ENCODE measurements at places on chromosomes 2 and 18.

DNA sequence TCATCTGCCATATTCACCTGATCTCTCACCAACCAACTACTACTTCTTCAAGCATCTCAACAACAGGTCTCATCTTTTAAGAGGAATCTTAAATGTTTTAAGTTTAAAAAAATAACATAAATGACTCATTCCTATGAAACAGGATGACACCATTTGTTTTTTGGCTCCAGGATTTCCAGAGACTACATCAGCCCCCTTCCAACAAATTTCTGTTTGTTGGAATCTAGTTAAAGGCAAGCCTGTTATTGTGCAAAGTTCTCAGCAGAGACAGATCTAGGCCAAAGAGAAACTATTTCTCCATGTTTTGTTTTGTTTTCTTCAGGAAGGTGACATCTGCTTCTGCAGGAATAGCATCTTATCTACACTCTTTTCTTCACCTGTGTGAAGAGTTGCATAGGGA, 204.8 kb upstream of the SH3BP4 start:
- no peak for DNase-seq

DNA sequence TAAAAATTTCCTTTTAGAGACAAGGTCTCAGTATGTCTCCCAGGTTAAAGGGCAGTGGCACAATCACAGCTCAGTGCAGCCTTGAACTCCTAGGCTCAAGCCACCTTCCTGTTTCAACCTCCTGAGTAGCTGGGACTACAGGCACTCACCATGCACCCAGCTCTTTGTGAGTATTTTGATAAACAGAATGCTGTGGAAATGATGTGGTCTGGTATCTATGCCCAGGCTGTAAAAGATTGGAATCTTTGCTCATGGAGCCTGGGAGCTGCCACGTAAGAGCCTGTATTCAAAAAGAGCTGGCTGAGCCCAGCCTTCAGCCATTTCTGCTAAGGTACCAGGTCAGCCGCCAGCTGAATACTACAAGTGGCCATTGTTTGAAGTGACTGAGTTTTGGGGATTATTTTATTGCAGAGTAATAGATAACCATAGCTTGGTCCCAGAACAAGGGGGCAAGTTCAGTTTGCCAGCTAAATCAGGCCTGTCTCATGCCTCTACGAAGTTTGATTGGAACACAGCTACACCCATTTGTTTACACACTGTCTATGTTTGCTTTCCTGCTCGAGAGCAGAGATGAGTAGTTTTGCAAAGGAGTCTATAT, 21.3 kb upstream of the ARL5A start:
- peak; percentile 78 for DNase-seq

DNA sequence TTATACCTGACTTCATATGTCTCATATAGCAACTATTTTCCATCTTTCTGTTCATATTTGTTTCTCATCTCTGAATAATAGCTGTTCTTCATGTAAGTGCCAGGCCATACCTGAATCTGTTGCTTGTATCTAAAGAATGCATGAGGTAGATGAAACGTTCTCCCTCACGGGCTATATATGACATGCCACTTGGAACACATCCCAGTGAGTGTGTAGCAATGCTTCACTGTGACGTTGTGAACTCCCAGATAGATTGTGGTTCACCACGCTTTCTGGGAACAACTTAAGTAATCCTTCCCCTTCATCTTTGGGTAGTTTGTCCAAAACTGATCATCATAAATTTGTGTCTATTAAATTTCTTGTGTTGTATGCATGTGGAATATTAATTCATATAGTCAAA, 60.1 kb downstream of the RDH14 start:
- DNase-seq = no peak

GRCh38 chr2:27705851-27706622, 42.3 kb downstream of the SLC4A1AP start:
- DNase-seq = peak; percentile 53

GRCh38 chr2:154264024-154264423, 392.3 kb downstream of the GALNT13 start:
- DNase-seq = no peak

All from HepG2 (cell line).